ENCODE measurements at places on chromosomes 2 and 18.

- DNase-seq: peak; percentile 30
Measured at GRCh38 chr2:206004004-206004693, 81.8 kb downstream of the INO80D start.

DNA sequence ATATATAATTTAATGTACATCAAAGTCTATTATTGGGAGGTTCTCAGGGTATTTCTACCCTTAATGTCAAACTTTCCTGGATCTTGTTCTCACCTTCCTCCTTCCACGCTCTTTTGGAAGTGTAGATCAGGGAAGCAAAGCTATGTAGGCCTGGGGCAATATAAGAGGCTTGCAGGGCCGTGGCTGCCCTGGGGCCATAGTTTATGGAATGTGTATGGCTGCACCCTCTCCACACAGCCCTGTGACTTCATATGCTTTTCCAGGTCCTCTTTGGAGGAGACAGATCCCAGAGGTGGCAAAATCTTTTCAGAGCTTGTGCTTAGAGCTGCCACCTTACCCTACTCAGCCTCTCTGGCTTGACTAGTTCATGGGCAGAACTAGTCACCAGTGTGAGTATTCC is 82.9 kb downstream of the PLB1 start:
- DNase-seq: no peak

DNA sequence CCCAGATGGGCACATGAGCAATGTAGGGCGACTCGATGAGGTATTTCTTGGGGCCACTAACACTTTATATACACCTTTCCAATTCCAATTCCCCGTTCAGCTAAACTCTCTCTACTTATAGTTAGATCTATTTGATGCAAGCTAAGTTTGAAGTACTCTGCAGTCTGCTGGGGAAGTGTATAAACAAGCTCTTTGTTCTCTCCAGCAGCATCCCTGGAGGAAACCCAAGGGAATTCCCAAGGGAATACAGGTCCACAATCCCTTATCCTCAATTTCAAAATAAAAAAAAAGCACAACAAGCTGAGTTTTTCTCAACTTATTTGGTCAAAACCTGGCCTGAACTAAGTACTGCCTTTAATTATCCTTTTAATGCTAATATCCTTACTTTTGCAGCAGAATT is 433.3 kb downstream of the NBAS start:
- DNase-seq: no peak

GRCh38 chr2:235024191-235024860 is 72.5 kb downstream of the SH3BP4 start:
- peak; percentile 31 for DNase-seq

DNA sequence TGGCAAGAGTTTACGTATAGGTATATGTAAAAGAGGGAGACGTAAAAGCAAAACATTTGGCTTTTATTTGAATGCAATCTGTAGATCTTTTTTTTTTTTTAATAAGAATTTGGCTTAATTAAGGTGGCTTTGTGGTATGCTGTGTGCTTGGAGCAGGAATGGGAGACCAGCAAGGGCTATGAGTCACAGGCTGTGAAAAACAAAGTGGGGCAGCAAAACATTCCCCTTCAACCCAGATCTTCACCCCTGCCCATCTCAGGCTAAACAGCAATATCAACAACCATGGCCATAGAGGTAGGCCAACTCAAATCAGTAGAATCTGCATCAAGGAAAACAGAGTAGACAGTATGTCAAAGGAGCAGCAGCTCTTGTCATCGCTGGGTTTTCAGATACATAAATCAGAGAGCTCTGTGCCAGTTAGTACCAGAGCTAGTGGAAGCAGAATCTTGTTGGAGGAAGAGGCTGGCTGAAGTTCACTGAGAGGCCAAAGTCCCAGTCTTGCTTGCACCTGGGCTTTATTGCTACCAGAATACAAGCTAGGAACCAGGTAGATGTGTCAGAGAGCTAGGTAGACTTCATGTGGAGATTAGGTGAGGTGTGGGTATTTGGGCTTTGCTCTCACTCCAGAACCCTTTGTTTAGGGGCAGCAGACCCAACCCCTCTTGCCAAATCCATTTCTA is 191.5 kb upstream of the FANCL start:
- DNase-seq: no peak

DNA sequence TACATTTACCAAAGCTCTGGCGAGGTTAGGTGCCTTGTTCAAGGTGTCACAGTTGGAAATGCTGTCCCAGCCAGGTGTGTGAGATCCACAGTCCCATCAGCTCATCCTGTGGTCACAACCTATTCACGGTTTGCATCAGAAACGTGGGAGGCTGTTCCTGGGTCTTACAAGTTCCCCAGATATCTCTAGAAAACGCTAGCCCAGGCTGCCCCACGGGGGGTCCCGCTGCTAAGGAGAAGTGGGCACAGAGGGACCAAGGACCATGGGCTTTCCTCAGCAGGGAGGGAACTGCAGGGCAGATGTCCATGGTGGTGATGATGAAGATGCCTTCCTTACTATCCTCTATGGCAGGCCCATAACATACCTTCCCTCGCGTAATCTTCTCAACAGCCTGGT is 649 bp downstream of the FECH start:
- DNase-seq: peak; percentile 6

DNA sequence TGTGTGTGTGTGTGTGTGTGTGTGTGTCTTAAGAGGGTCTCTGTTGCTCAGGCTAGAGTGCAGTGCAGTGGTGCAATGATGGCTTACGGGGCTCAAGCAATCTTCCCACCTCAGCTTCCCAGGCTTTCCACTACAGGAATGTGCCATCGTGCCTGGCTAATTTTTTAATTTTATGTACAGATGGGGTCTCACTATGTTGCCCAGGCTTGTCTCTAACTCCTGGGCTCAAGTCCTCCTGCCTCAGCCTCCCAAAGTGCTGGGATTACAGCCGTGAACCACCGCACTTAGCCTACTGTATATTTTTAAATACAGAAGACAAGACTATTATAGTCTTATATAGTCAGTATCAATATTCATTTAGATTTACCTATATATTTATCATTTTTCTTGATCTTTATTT is 220.1 kb upstream of the STON1 start:
- no peak for DNase-seq

DNA sequence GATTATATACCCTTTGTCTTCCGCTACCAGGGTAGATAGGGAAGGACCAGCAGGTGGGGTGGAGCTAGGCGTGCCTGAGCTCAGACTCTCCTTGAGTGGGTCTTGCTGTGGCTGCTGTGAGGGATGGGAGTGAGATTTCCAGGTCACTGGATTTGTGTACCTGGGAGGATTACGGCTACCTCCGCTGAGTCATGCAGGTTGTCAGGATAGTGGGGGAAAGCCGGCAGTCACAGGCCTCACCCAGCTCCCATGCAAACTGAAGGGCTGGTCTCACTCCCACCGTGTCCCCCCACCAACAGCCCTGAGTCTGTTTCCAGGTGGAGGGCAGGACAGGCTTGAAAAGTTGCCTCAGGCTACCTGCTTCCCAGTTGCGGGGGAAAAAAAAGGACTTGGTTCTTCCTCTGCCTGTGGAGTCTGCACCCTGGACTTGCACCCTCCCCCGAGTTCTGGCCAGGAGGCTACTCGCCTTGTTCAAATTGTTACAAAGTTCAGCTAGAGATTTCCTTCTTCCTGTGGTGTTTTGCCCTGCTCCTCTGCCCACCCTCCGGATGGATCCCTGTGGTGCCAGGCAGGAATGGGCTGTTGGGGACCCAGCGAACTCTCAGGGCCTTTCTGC is 268.3 kb downstream of the VAPA start:
- no peak for DNase-seq

DNA sequence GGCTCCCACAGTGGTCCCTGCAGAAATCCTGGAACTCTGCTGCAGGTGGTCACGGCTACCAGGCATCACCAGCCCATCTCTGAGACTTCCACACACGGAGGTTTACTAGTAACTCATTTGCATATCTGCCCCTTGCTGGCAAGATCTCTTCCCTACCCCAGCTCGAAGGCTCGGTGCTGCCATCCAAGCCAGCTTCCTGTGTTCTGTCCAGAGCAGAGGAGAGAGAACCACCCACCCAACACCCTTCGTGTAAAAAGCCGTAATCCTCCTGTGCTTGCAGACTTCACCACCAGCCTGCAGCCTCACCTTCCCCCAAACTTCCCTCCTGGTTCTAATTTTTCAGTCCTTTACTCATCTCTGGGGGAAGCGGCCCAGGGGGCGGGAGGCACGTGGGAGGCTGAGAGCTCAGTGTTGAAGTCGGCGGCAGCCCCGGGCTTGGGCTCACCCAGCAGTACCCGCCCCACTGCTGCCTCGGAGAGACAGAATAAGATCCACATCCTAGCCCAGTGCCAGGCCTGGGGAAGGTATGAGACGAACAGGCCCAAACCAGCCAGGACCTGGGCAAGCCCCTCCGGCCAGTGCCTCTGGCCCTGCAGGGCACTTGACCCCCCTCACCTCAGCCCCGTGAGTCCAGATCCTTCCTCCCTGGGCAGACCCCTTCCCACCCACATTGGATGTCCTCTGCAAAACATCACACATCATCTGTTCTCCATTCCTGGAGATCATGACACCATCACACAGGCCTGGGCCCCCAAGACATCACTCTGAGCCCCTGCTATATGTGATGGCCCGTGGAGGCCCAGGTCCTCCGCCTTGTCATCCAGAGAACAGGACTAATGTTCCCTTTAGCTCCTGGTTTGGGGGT is 145.8 kb upstream of the ID2 start:
- no peak for DNase-seq

DNA sequence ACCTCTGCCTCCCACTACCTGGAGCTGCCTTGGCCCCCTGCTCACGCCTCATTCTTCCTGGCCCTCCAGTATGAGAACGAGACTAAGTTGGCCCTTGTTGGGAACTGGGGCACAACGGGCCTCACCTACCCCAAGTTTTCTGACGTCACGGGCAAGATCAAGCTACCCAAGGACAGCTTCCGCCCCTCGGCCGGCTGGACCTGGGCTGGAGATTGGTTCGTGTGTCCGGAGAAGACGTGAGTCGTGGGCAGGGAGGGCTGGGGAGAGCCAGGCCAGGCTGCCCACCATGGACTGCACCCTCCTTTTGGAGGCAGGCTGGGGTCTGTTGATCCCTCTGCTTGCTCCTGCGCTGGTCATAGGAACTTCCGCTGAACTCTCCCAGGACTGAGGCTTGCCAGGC is 114.7 kb downstream of the DYSF start:
- no peak for DNase-seq

GRCh38 chr2:152174574-152174973 is 989 bp downstream of the STAM2 start:
- DNase-seq: no peak

DNA sequence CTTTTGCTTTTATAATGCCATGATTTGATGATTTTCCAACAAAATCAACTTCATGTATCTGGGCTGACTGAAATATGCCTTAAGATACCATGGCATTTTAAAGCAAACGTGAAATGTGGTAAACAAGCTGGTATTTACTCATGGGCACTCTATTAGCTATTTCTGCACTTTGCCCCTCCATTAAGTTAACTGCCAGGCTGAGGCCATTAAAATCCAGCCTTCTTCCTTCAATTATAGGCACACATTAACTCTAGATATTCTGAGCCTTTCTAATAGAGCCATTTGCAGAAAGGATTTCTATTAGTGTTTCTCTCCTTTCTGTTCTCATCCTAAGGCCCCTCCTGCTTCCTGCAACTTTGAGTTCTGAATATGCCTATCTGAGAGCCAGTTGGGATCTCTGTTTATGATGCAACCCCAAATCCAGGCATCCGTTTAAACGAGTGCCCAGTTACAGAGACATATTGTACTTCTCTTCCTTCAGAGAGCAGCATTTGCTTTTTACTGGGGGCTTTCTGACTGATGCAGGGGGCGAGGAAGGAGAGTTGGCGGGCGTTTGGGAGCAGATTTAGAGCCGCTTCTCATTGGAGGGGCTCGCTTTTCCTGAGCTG is 1.6 kb upstream of the KCNJ3 start:
- no peak for DNase-seq

DNA sequence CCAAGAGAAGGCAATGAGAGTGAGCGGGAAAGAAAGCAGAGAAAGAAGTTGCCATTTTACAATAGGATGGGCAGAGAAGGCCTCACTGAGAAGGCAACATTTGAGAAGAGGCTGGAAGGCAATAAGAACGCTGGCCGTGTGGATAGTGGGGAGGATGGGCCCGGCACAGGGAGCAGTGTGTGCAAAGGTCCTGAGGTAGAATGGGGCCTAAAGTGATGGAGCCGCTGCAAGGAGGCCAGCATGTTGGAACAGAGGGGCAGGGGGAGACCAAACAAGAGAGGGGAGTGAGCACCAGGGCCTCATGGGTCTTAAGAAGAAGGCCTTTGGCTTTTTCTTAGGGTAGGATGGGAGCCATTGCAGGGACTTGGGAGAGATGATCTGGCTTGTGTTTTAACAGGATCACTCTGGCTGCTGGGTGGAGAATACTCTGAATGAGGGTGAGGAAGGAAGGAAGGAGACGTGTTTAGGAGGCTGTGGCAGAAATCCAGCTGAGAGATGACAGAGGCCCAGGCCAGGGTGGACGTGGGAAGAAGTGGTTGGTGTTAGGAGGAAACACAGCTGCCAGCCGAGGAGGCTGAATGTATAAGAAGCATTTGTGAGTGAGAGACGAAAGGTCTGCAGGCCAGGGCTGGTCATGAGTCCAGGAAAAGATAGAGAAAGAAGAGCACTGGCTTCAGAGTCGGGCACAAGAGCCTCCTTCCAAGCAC is 159.8 kb downstream of the KLHL29 start:
- DNase-seq: no peak

DNA sequence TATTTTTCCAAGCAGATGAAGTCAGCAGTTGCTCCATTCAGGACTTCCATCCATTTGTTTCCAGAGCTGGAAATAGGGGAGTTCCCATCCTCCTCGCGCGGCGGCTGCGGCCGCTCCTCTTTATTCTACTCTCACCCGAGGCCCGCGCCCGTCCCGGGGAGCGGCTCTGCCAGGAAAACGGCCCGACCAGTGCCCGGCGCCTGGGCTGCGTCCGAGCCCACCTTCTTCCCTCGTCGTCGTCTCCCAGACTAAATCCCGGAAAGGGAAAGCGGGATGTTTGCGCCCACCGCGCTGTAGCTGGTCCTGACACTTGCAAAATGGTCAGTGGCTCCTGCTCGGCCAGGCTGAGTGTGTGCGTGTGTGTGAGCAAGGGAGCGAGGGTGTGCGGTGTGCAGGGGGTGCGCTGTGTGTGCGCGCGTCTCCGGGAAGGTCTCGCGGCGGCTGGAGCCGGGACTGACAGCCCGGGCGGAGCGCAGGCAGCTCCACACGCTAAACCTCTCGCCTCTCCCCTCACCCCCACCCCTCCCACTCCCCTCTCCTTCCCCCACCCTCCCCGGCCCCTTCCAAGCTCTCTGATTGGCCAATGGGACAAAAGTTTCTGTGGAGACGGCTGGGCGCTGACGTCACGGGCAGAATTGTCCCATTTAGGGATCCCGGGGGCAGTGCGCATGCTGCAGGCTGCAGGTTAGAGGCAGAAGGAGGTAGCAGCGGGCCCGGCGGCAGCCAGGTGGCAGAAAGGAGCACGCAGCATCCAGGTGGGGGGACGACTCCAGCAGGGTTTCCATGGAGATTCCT is at the start of gene NOL4:
Gene NOL4 (minus strand): TSS at position 491 of the 795 bp plus-strand sequence. CDS start 1,660 bp downstream, outside the sequence.
- peak; percentile 72 for DNase-seq

- no peak for DNase-seq
Measured at GRCh38 chr2:138237667-138238384, 263.7 kb upstream of the SPOPL start.

DNA sequence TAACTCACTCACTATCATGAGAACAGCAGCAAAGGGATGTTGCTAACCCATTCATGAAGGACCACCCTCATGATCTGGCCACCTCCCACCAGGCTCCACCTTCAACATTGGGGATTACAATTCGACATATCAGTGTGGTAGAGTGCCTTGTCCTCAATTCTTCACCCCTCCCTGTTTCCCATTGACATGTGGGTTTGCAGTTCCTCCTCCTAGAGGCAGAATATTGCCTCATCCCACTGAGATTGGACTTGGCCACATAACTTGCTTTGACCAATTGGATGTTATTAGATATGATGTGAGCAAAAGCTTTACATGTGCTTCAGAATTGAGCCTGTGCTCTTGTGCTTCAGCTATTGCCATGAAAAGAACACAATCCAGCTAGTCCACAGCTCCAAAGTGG is 217.0 kb upstream of the CXCR4 start:
- DNase-seq: no peak

GRCh38 chr2:17821535-17822444 is 5.5 kb downstream of the MSGN1 start:
- no peak for DNase-seq
